ENCODE measurements at places on chromosomes 11 and 22.

- no peak for DNase-seq
Observed at GRCh38 chr11:2248762-2249161, 21.6 kb downstream of the ASCL2 start.

GRCh38 chr11:7612056-7612660, 61.1 kb downstream of the CYB5R2 start:
- no peak for DNase-seq

DNA sequence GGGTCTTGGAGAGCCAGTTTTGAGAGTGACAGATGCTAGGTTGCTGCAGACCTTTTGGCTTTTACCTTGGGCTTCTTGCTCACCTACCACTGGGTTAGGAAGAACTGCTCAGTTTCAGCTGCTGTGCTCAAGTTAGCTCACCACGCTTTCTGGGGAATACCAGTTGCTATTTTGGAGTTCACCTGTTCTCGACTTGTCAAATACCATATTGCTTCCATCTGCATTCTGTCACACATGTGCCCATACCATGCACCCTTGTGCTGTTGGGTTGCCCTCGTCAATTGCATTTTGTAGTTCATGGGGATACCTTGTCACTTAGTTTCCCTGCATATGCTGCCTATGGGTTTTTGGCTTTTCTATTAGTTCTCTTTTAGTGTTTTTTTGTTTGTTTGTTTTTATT, 23.0 kb upstream of the BARX2 start:
- DNase-seq: no peak

- no peak for DNase-seq
Observed at GRCh38 chr11:73969091-73969490, 13.6 kb downstream of the UCP2 start.

- no peak for DNase-seq
Observed at GRCh38 chr11:36345535-36346141, 49.5 kb downstream of the PRR5L start.

DNA sequence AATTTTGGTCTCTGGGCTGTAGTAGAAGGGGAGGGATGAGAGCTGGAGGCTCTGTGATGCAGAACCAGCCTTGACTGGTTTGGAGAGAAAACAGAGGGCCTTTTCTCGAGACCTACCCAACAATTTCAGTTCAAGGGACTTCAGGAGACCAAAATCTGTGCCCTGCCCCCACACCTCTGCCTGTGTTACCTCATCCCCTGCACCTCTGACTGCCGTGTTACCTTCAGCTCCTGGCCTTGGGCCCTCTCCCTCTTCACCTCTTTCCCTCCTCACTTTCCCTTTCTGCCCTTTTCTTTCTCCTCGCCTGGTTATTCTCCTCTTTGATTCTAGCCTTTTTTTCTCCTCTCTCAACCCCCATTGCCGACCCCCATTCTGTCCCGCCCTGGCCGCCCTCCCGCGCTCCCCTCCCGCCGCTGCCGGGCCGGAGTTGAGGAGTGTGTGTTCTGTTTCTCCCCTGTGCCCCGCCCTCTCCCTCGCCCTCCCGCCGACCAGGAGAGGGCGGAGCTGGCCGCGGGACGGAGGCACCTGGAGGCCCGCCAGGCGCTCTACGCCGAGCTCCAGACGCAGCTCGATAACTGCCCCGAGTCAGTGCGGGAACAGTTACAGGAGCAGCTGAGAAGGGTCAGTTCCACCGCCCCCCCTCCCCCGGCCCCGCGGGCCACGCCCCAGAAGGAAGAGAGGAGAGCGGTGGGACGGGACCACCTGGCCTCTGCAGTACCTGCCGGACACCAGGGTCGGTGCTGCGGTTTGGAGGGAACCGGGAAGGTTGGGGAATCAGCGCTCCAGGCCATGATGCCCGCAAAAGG, 27.2 kb downstream of the PHLDB1 start:
- peak; percentile 96 for DNase-seq

DNA sequence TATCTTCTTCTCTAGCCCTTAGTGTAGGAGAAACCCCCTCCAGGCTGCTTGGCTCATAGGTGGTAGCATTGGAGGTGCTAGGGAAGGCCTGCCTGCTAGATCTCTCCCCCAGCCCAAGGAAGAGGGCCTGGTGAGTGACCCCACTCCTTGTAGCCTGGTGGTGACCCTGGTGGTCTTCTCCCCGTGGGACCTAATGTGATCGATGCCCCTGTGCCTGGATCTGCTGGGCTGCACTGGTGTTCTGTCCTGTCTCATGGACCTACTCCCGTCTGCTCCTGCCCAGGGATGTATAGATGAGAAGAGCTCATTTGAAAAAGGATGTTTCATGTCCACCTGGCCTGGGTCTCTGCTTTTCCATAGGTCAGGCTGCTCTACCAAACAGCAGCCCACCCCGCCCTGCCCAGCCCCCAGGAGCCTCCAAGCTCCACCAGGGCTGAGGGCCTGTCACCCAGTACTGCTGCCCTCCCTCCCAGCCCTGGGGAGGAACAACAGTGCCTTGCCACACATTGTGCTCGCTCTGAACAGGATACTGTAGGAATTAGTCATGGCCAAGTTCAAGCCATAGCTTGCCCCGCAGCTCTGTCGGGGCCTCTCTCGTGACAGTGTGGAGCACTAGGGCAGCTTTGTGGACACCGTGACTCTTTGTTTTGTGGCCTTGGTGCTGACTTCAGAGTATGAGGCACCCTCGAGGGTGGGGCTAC, 19.7 kb downstream of the SLC37A2 start:
- DNase-seq: no peak

GRCh38 chr11:27193434-27194225, 153.0 kb downstream of the BBOX1 start:
- DNase-seq: no peak

- DNase-seq: no peak
Observed at GRCh38 chr11:65645710-65646109, 7.8 kb downstream of the SIPA1 start.

All from NCI-H1105 (cell line).